ENCODE measurements at places on chromosomes 1 and 21.

GRCh38 chr1:27122652-27123051 lies 32.3 kb downstream of the SLC9A1 start:
- DNase-seq = peak; percentile 62

GRCh38 chr1:246617156-246617555 lies 50.9 kb downstream of the CNST start:
- no peak for DNase-seq

- DNase-seq = no peak
Measured at GRCh38 chr1:32234792-32235191, 12.2 kb upstream of the FAM167B start.

- DNase-seq = no peak
Measured at GRCh38 chr1:177973585-177973984, 3.7 kb upstream of the SEC16B start.

GRCh38 chr21:35145626-35146233 lies 96.6 kb upstream of the RUNX1 start:
- no peak for DNase-seq

DNA sequence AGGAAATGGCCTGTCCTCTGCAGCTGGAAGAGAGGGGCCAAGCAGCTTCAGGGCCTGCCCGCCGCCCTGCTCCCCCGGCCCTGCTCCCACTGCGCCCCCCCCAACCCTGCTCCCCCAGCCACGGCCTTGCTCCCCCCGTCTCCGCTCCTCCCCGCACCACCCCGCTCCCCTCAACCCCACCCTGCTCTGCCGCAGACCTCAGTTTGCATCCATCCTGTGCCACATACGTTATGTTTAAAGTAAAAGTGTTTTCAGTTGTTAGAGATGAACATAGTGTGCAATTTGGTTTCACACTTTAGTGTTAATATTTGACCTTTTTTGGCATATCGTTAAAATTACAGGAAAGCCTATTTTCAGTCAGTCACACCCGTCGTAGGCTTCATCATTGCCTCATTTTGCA lies 34.1 kb upstream of the DIP2A start:
- DNase-seq = no peak

DNA sequence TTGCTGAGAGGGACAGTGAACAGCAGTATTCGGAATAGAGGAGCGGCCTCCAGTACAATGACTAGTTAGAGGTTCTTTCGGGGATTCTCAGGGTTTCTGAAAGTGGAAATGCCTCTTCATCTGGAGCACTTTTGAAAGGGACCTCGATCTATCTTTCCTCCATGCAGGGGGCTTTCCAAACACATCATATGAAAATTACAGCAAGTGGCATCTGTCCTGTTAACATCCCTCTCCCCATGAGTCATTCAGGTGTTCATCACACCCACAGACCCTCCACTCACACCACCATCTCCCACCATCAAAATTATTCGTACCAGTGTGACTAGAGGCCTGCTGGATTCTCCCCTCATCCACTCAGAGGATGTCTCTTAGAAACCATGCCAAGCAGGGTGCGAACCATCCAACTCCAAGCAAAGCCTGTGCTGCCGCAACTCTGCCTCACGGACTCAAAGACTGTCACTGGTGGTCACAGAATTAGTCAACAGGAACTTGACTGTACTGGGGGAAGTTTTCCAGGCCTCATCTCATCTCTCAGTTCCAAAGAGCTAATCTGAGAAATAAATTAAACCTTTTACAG lies 211.1 kb downstream of the MRPL39 start:
- DNase-seq = no peak

GRCh38 chr1:162822391-162823200 lies 32.1 kb downstream of the HSD17B7 start:
- DNase-seq = peak; percentile 86

DNA sequence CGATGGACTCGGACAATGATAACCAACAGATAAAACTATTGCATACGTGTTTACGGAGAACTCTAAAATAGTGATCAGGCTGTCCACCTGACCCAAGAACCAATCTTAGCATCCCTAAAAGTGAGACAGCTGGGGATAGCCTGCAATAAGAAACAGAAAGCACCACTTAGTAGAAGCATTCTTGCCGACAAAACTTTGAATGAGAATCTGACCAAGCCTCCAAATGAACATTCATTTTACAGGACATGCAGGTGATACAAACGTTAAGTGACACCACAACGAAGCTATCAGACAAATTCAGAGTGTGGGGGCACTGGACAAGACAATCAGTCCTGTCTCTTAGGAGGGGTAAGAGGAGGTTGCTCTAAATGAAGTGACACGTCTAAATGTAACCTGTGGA lies 1.2 kb downstream of the PSMG1 start:
- peak; percentile 39 for DNase-seq

DNA sequence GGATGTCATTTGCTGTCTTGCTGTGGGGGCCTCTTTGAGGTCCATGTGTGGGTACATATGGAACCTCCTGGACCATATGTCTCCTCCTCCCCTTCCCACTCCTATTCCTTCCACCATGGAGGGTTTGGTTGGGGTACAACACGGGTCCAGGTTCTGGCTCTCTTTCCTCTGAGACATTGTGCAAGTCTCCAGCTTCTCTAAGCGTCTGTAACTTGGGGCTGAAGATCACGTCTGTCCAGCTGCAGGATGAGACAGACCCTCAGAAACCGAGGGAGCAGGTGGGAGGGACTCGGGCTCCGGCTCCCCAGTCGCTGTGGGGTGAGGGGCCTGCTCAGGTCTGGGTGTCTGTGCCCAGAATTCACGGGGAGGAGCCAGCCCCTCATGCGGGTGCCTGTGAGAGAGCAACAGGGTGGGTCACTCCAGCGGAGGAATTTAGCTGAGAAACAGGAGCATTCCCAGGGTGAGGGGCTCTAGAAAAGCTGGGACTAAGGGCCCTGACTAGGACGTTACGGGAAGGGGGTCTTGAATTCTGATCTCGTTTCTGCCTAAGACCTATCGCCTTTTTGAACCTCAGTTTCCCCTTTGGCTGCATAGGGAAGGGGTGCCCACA lies 42.0 kb upstream of the DMBX1 start:
- DNase-seq = no peak

- DNase-seq = no peak
Measured at GRCh38 chr1:248699099-248699498, 3.5 kb downstream of the OR14I1 start.

- DNase-seq = no peak
Measured at GRCh38 chr1:229339520-229339919, 3.3 kb downstream of the CCSAP start.

DNA sequence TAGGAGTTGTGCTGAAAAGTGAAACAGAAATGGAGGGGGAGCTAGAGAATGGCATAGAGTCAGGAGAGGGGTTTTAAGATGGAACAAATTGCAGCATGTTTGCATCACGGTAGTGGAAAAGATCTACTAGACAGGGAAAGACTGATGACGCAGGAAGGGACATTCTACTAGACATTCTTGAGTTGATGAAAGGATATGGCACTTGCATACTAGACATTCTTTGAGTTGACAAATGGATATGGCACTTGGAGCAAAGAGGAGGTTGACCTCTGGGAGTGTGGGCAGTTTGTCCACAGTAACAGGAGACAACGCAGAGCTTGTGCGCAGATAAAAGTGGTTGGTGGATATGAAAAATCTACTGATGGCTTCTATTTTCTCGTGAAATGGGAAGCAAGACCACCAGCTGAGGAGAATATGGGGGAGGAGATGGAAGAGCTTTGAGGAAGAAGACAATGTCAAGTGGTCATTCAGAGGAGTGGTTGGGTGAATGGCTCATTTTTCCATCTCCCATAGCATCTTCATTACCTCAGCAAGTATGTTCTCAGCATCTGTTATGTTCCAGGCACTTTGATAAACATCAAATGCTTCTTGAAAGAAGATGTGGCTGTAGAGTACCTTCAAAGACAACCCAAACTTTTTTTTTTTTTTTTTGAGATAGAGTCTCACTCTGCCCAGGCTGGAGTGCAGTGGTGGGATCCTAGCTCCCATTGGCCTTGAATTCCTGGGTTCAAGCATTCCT lies 2.4 kb upstream of the CTPS1 start:
- DNase-seq = no peak
